Urothelium cell line (cell line): ENCODE measurements at places on chromosomes 1 and 21.

DNA sequence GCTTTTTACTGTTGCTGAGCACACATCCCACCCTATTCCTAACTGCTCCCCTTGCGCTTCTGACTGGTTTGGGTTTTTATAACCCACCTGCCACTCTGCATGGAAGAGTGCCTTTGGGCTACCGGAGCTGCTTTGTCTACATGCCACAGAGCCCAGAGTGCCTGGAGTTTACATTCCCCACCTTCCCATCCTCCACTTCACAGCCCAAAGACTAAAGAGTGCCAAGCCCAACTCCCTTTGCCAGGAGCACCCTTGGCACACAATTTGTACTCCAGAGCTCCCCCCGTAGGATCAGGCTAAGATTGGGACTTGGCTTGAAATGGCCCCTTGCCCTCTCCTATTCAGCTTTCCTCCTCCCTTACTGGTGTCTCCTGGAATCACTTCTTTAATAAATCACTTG, 63.3 kb downstream of the LHX9 start:
- no peak for DNase-seq

DNA sequence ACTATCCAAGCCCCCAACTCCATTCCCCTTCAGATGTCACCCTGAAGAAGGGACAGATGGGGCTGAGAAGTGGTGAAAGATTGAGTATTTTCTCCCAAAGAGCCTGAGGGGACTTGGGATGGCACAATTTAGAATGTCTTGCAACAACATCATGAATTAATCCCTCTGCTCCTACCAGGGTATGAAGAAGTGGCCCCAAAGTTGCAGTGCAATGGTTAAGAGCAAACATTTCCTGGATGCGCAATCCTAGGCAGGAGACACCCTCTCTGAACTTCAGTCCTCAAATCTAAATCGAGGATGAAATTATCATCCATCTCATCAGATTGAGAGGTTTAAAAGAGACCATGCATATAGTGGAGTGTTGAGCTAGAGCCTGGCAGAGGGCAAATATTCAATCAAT, 28.6 kb upstream of the CITED4 start:
- no peak for DNase-seq

DNA sequence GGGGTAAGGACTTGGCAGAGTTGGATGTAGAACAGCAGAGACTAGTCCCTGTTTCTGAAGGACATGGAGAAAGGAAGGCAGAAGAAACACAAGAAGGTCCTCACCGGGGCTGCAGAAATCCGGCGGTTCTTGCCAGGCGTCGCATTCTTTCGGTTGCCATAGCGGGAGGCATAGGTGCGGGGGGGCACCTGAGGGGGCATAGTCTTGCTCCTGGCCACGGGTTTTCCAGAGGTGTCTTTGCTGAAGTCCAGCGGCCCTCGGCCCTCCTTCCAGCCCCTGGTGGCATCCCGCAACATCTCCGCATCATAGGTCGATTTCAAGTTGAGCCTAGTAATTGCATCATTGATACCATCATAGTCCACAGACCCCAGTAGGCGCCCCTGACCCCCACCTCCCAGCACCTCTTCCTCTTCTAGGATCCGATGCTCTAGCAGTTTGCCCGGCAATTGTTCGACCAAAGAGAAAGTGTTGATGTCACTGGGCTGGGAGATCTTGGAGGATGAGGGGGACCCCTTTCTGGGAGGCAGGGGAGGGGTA, 25.8 kb downstream of the PIK3C2B start:
- no peak for DNase-seq

DNA sequence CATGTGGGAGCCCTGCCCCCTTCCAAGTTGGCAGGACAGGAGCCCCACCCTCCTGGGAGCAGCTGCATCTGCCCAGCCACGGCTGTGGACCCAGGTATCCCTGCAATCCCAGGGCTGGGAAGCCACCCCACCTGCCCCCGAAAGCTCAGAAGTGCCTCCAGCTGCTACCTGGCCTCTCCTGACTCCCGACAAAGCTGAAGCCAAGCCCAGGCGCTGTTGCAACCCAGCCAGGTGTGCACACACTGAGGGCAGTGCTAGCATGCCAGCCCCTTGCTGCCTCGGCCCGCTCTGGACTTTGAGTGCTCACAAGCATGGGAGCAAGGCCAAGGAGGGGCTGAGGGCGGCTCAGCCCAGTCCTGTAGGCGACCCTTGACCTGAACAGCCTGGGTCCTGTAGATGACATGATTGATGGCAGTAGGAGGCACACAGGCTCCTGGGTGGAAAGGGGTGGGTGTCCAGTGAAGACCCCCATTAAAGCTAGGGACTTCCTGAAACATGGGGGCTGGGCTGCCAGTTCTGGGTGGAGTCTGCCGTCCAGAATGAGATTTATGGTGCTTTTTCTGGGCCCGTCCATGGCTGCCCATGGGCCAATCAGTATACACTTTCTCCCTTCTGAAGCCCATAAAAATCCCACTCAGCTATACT, 2.8 kb upstream of the SSU72 start:
- no peak for DNase-seq

DNA sequence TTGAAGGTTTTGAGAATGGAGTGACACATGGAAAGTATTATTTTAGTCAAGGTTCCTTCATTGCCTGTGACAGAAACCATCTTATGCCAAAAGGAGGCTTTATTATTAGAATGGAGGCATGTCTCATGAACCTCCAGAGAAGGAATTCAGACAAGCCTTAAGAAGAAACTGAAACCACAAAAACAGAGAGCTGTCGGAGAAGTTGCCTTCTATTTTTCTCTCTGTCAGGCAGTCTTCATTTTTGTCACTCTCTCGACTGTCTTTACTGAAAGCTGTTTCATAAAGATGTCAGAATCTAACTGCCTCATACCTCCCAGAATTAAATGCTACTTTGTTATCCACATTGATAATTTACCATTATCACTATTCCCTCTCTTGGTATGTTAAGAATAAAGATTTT, 434.7 kb upstream of the ADGRL4 start:
- DNase-seq = no peak

DNA sequence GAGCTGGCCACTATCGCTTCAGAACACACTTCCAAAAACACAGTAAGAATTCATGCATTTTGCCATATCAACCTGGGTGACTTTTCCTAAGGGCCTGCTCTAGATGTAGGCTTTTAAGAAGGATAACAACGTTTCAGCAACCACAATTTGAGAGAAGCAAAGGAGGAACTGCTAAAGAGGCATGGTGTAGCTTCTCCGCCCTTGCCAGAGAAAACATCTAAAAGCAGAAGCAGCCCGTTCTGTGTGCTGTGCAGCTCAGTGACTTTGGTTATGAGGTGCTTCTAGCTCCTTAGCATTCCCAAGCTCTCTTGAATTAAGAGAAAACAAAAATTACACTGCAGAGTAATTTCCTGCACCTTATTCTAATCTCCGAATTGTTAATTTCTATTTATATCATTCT, 2.7 kb downstream of the PER3 start:
- no peak for DNase-seq

- DNase-seq = no peak
These were observed 91.8 kb upstream of the NGF start for GRCh38 chr1:115429884-115430283.

GRCh38 chr1:34162852-34163766, 1.9 kb downstream of the CSMD2 start:
- DNase-seq = peak; percentile 90

DNA sequence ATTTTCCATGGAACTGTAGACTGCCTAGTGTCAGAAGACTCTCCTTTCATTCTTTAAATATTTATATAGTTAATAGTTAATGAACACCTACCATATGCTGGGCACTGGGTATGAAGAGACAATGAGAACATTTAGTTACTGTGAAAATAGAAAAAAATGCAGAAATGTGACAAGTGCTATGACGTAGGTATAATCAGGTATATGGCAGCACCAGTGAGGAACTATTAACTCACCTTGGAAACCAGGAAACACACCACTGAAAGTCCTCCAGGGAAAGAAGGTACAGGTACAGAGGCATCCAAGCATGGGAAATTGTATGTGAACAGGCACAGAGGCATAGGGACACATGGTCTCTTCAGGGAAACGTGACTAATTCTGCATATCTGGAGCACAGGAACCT, 42.3 kb downstream of the DPT start:
- DNase-seq = no peak

DNA sequence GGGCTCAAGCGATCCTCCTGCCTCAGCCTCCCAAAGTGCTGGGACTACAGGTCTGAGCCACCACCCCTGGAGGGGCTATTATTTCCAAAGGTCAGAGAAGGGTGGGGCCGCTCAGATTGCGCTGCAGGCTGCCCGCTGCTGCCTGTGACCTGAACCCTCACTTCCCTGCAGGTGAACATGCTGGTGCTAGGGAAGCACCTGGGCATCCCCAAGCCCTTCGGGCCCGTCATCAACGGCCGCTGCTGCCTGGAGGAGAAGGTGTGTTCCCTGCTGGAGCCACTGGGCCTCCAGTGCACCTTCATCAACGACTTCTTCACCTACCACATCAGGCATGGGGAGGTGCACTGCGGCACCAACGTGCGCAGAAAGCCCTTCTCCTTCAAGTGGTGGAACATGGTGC, 8.6 kb upstream of the PADI6 start:
- DNase-seq = no peak

- DNase-seq = no peak
These were observed 52.9 kb downstream of the SUCO start for GRCh38 chr1:172585861-172586260.
